ENCODE measurements at places on chromosomes 12 and 14.

GRCh38 chr12:52306731-52307130, 14.5 kb downstream of the KRT83 start:
- DNase-seq: no peak

- DNase-seq: no peak
Observed at GRCh38 chr12:103994235-103994634, 28.6 kb downstream of the TDG start.

DNA sequence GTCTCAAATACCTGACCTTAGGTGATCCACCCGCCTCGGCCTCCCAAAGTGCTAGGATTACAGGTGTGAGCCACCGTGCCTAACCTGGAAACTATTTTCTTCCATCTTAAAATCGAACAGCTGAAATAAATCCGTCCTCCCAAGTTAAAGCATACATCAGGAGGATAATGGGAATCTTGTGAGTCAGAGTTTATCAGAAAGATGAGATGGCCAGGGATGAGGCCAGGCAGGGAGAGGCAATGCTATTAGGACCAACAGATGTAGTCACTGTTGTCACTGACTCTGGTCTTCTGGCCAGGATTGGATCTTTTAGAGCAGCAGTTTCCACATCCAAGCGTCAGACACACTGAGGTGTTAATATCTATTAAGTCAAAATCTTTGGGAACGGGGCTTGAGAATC, 61.7 kb upstream of the USP44 start:
- DNase-seq: no peak

DNA sequence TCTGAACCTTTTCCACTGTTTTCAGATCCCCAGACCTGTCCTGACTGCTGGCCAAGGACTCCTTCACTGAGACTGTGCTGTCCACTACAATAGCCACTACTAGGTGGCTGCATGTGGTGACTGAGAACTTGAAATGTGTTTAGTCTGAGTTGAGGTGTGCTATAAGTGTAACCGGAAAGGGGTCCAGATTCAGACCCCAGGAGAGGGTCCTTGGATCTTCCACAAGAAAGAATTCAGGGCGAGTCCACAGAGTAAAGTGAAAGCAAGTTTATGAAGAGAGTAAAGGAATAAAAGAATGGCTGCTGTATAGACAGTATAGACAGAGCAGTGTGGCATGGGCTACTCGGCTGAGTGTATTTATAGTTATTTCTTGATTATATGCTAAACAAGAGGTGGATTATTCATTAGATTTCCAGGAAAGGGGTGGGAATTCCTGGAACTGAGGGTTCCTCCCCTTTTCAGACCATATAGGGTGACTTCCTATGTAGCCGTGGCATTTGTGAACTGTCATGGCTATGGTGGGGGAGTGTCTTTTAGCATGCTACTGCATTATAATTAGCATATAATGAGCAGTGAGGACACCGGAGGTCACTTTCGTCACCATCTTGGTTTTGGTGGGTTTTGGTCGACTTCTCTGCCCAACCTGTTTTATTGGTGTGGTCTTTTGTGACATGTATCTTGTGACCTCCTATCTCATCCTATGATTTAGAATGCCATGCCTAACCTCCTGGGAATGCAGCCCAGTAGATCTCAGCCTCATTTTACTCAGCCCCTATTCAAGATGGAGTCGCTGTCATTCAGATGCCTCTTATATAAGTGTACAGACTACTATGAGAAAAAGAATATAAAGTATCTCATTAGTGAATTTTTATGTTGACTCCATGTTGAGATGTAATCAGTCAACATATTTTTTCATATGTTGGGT, 70.0 kb upstream of the SRSF5 start:
- DNase-seq: no peak

DNA sequence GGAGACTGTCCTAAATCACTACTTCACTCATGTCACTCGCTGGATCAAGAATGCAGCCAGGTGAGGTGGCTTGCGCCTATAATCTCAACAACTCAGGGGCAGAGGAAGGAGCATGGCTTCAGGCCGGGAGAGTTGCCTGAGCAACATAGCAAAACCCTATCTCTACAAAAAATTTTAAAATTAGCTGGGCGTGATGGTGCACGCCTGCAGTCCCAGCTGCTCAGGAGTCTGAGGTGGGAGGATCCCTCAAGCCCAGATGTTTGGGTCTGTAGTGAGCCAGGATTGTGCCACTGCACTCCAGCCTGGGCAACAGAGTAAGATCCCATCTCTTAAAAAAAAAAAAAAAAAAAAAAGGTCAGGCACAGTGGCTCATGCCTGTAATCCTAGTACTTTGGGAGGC, 5.9 kb downstream of the SMAGP start:
- no peak for DNase-seq

GRCh38 chr14:35789651-35790050, 19.4 kb downstream of the RALGAPA1 start:
- DNase-seq: no peak

GRCh38 chr12:65121049-65121955, at the start of gene WIF1:
Gene WIF1, minus strand, starts transcription at chr12:65121305. Its CDS starts 114 bp downstream, at chr12:65121191.
- peak; percentile 16 for DNase-seq

DNA sequence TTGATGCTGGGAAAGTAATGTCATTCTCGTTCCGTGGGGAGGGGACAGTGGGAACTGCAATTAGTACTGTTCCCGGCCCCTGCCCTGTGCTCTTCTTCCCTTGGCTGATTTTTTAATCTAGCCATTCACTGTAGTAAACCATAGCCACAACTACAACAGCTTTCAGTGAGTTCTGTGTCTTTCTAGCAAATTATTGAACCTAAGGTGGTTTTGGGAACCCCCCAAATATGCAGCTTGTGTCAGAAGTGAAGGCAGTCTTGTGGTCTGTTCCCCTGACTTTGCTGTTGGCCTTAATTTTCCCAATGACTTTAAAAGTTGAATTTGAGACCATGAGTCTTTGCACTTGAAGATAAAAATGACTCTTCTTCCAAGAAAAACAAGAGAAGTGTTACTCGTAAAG, 114.3 kb upstream of the ETV6 start:
- no peak for DNase-seq

- no peak for DNase-seq
Observed at GRCh38 chr14:91381801-91382670, 35.6 kb downstream of the CCDC88C start.

DNA sequence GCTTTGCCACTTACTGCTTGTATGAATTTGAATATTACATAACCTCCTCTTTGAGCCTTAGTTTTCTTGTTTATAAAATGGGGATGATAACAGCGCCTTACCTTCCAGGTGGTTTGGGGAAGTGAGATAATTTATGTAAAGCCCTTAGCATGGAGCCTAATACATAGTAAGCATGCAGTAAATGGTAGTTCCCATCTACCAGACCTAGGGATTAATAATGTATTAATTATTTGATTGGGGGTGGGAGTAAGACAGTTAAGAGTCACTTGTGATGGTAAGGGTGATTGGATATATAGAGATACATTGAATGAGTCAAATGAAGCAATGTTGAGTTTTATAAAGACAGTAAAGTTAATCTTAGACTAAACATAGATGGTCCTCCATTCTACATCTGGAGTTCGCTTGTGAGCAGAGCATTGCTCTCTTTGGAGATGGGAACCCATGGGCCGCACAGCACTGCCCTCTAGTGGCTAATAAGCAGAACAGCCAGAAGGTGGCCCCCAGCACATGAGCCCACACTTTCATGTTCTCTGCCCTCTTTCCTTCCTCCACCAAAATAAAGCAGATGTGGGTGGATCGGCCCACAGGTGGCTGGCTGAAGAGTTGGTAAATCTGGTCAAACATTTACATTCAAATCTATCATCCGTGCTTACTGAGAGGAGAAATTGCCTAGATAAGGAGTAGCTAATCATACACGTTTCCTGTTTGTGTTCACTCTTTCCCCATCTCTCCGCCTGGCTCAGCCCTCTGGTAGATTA, 26.5 kb upstream of the TAMALIN start:
- DNase-seq: peak; percentile 49

DNA sequence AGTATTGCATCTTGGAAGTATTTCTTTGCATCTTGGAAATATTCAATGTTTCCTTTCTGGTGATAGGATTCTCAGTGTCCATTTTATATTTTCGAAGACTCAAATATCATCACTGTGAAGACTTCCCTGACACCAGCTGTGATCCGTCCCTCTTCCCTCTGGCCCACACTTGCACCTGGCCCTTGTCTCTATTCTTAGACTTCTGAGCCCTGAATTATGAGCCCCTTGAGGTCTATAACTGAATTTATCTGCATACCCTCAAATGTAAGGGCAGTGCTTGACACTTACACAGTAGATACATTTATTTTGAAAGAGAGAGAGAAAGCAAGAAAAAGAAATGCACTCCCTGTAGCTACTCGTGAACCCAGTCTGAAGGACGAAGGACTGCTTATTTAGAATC, 376.7 kb downstream of the ZFP36L1 start:
- DNase-seq: no peak

DNA sequence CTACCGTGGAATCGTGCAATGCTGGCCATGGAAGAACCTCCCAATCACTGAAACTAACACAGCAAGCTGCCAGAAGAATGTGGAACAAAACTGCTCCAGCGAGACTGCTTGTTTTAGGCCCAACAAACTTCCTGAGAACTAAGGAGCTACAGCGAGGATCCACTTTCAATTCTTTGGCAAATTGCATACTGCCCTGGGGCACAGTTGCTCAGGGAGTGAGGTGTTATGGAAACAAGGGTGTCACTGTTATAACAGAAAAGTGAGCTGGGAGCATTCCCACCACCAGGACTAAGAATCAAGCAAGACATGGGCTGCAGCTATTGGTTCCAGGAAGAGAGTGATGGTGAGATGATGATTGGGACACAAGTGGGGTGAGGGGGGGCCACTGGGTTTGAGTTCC, 1606.1 kb upstream of the FLRT2 start:
- DNase-seq: no peak

- DNase-seq: no peak
Observed at GRCh38 chr12:132597333-132598316, 12.8 kb downstream of the LRCOL1 start.

- DNase-seq: no peak
Observed at GRCh38 chr12:57176846-57177245, 29.4 kb upstream of the LRP1-AS start.

- no peak for DNase-seq
Observed at GRCh38 chr12:1706632-1706980, 15.7 kb downstream of the ADIPOR2 start.

DNA sequence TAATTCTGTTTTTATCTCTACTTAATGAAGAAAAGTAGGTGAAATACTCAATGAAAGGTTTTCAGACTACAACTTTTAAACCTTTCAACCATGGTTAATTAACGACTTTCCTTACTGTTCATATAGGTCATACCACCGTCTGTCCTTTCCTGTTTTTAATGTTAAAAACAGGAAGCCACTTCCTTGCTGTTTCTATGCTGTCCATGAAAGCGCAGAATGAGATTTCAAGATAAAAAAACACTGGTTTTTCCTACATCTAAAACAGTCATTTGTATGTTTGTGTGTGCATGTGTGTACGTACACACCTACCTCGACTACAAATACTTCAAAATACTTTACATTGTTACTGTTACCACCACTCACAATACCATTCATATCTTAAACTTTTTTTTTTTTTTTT, 27.3 kb downstream of the SPTLC2 start:
- no peak for DNase-seq

GRCh38 chr12:59119676-59120075, 199.4 kb upstream of the LRIG3 start:
- DNase-seq: no peak

GRCh38 chr12:46517579-46517962, 145.0 kb upstream of the SLC38A2 start:
- DNase-seq: no peak

DNA sequence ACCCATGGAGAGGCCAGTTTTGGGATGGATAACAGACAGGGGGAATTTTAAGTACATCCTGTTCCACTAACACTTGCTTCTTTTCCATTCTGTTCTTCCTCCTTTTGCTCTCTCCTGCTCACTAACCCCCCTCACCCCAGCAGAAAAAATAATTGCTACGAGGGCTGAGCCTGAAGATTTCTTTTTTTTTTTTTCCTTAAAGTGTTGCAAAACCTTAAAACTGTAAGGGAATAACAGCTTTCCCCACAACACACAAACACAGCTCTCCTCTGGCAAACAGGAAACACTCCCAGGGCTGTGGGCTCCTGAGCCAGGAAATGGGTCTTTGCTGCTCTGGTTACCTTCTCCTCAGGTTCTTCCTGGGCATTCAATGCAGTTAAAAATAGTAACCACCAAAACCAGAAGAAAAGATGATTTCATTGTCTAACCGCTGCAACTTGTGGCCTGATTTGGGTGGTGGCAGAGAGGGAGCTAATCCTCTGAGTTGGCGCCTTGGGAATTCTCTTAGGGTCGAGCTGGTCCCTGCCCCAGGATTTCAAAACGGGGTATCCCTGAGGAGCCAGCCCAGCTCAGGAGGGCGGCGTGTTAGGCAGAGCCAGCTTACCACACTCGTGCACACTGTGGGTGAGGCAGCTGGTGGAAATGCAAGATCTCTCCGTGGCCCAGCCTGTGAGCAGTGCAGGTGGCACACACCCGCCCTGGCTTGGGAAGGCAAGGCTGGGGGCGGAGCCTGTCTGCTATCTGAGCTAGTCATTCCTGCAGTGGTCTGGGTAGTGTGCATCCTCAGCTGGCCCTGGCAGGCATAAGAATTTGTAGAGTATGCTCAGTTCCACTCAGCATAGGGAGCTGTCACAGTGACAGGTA, 17.1 kb upstream of the EMP1 start:
- peak; percentile 69 for DNase-seq

GRCh38 chr14:103707329-103708263, 7.7 kb downstream of the XRCC3 start:
- DNase-seq: no peak

DNA sequence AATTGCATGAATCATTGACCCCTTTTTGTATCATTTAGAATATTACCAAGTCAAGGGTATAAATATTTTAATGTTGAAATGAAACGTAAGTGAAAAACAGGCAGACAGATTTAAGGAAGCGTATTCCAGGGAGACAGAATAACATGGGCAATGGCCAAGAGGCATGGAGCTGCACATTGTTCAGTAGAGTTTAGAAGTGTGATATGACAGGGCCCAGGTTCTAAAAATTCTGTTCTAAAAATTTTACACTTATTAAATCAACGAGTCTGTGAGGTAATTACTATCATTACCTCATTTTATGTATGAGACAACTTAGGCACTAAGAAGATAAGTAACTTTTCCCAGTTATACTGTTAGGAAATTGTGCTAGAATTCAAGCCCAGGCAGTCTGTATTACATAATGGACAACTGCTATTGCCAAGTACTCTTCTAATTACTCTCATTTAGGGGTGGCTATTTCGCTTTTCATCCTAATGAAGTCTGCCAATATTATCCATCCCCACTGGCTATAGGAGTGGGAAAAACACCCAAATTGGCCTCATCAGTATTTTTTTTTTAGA, 103.2 kb upstream of the NAV3 start:
- DNase-seq: no peak

GRCh38 chr12:94972795-94973194, 30.7 kb downstream of the NDUFA12 start:
- DNase-seq: no peak
